ENCODE measurements at places on chromosomes 5 and 9.

DNA sequence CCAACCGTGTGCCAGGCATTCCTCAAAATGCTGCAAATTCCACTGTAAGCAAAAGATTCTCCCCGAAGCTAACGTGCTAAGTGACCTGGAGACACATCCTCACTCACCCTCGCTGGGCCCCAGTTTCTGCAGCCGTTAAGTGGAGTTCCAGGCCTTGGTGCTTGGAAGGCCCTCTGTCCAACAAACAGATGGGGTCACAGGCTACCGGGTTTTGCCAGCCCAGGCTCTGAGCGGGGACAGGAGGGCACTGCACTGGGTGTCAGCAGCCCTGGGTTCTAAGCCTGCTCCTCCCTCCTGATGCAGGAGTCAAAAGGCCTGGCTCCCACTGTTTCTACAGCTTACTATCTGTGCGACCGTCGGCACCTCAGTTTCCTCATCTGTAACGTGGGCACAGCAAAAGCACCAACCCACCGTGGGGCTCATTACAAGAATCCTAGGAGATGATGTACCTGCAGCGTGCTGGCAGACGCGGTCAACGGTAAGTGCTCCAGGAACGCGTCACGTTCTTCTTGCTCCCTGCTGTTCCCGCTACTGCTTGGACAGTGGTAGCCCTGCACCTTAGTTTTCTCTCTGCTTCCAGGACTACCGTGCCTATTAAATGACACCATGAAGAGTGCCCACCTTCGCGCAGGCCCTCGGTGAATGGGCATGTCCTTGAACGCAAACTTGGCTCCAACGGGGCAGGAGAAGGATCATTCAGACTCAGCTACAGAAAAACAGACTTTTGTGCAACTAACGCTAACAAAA lies 84.8 kb downstream of the ADAMTS2 start:
- no peak for DNase-seq

- no peak for DNase-seq
Observed at GRCh38 chr9:83509402-83509801, 28.8 kb downstream of the FRMD3 start.

DNA sequence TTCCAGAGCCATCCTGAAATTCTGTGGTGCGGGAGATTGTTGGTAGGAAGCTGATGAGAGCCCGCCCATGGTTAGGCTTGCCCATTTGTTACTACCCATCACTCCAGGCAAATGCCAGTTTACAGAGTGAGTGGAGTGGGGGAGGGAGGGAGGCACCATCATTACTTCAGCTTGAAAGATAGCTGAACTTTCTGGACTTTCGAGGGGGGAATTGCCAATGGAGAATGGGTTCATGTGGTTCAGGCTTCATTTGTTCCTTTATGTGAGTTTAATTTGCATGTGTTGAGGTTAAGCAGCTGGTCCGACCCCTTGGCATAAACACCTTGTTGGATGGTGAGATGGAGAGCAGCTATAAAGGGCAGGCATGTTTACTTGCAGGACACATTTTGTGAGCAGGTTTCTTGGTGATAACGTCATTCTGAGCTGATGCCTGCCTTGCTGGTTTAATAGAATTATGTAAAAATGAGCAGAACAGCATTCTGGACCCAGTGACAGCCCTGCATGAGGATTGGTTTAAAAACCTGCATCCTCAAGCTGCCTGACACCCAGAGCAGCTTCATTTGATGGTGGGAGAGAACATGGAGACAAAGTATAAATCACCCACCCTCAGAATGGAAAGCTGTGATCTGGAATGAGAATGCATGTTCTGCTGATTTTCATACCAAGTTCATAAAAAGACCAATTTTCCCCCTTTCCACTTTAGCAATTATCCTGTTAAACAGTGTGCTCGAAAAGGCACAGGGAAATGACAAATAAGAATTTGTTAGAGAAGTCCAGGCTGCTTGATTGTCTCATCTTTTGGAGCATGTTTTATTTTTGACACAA lies 106.3 kb downstream of the TRIO start:
- DNase-seq = no peak

- peak; percentile 24 for DNase-seq
Observed at GRCh38 chr9:128124873-128125579, 2.5 kb downstream of the PTGES2 start.

DNA sequence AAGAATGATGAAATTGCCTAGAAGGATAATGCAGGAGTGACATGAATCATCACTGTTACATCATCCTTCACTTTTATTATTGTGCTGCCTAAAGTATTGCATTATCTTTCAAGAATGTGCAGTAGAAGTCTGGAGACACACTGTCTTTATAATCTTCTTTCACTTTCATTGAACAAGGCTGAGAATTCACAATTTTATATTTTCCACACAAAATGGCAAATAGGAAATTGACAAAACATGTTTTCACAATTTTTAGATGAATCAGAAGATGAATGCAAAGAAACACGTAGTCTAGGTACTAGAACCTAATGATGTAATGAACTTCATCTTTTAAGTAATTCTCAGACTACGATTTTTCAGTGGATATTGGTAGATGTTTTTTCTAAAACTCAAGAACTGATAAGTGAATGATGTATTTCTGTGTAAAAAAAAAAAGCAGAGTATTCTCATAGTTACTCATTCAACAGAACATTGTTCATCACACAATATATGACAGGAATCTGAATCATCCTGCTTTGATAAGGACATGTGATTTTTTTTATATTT lies 131.5 kb upstream of the GRHPR start:
- DNase-seq = no peak

Measured in activated T-helper 9 cell treated with anti-CD3 and anti-CD28 coated beads, Interleukin-2, amount 50 U/mL, for 16 hours (primary cell).